Cortex of kidney (tissue), 1 donor: ENCODE measurements at places on chromosomes 12 and 14.

GRCh38 chr12:85072826-85073225, 36.7 kb downstream of the LRRIQ1 start:
- no peak for DNase-seq

GRCh38 chr14:53408175-53408879, 255.2 kb upstream of the DDHD1 start:
- DNase-seq: no peak

DNA sequence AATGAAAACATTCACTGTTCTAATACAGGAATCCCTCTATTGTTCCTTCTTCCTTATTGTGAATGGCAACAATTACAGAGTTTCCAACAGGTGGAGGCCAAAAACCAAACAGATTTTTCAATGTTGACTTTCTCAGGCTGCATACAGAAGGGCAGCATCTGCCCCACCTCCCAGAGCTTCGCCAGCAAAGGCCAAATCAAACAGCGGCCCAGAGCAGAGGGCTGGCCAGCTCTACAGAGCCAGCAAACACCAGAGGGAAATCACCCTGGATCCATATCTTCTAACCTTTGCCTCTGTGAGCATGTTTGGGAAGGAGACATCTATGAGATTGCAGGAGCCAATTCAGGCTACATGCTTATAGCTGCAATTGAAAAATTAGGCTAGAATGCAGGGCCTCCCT, 4.4 kb upstream of the CRACR2A start:
- no peak for DNase-seq

GRCh38 chr14:52000019-52000582, 10.8 kb downstream of the RTRAF start:
- DNase-seq: no peak

DNA sequence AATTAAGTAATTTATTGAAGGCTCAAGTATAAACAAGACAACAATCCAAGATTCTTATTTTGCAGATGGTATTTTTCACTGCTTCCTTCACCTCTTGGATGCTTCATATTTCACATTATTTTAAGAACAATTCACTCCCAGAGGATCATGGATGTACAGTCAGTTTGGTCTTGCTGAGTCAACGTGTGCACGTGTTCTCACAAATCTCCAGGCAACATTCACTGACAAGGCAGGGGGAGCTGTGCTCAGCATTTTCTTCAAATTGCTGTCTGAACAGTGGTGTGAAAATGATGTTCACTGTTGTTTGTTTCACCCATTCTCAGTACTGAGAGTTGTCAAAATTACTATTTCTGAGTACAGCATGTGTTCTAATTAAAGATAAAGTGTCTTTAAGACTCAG, 118.3 kb upstream of the SLC38A4 start:
- DNase-seq: no peak

DNA sequence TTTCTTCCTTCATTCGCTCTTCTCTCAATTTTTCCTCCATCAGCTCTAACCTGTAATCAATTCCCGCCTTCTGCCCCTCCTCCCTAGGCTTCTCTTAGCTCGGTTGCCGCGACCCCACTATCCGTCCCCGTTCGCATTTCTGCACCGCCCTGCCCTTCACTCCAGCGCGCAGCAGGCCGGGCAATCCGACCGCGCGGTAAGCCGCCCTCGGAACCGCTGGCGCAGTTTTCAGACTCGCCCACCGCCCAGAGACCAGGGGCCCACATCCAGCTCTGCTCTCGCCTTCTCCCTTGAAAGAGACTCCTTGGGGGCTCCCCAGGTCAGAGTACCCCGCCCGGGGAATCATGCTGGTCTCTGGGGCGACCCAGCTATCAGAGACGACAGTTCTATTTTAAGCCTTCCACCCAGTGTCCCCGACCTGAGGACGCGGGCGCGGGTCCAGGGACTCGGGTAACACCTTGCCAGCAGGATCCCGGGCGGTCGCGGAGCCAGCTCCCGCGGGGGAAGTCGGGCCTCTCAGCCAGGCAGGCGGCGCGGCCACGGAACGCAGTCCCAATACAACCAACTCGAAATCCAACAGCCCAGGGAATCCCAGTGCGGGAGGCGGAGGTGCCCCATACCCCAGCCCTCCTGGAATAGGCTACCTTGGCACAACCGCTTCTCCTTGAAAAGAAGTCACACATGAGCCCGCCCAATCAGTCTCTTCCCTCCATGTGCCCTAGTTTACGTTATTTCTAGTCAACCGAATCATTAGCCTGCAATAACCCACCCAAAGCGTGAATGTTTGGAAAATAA, 5.7 kb upstream of the SLC38A4 start:
- DNase-seq: peak; percentile 12

GRCh38 chr12:110763583-110763982, 20.9 kb upstream of the PPP1CC start:
- DNase-seq: no peak

- DNase-seq: no peak
Observed at GRCh38 chr12:39771456-39771855, 151.9 kb upstream of the ABCD2 start.

DNA sequence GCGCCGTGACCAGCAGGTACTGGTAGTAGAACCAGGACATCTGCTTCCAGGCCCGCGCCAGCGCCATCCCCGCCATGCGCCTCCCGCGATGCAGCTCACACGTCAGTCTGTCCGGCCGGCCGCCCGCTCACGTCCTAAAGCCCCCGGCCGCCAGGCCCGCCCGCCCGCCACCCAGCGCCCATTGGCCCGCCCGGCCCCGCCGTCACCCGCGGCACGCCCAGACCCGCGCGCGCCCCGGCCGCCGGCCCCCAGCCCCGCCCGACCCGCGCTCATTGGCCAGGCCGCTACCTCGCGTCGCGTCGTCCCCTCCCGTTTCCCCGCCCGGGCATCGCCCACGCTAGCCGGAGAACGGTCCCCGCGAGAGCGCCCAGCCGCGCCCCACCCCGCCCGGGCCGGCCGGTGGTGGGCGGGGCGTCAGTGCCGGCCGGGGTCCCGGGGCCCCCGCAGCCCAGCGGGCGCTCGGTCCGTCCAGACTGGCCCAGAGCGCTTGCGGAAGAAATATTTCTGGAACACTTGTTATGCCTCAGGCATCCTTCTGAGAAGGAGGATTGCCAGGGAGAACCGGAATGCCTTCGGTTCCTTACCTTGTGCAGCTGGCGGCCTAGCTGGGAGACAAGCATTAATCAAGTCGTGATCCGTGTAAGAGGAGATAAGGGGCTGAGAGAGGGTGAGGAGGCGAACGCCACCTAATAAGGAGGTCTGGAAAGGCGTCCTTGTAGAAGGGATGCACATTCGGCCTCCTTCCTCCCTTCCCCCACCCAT, at the start of gene SPTSSA:
Gene SPTSSA (minus strand): TSS at position 109 of the 762 bp plus-strand sequence. CDS start 33 bp downstream, at position 76.
- peak; percentile 36 for DNase-seq

- no peak for DNase-seq
Observed at GRCh38 chr12:46717868-46718267, 107.9 kb downstream of the SLC38A4 start.

DNA sequence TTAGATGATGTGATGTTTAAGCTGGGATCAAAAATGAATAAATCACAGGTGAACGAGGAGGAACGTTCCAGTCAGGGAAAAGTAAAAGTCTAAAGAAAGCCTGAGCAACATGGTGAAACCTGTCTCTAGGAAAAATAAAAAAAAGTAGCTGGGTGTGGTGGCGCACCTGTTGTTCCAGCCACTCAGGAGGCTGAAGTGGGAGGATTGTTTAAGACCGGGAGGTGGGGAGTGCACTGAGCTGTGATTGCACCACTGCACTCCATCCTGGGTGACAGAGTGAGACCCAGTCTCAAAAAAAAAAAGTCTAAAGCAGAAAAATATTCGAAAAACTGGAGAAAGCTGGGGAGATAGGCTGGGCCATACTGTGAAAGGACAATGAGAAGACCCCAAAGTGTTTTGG, 39.2 kb upstream of the SOCS2 start:
- no peak for DNase-seq

GRCh38 chr12:2486796-2487195, 308.0 kb upstream of the FKBP4 start:
- no peak for DNase-seq

- DNase-seq: no peak
Observed at GRCh38 chr12:105865886-105866285, 272.9 kb downstream of the NUAK1 start.

- DNase-seq: no peak
Observed at GRCh38 chr14:95490138-95490509, 26.3 kb downstream of the SYNE3 start.

- no peak for DNase-seq
Observed at GRCh38 chr12:60278209-60278608, 682.4 kb downstream of the SLC16A7 start.

- DNase-seq: no peak
Observed at GRCh38 chr12:50745861-50746260, 18.0 kb upstream of the ATF1 start.
